ENCODE measurements at places on chromosomes 2 and 18.

DNA sequence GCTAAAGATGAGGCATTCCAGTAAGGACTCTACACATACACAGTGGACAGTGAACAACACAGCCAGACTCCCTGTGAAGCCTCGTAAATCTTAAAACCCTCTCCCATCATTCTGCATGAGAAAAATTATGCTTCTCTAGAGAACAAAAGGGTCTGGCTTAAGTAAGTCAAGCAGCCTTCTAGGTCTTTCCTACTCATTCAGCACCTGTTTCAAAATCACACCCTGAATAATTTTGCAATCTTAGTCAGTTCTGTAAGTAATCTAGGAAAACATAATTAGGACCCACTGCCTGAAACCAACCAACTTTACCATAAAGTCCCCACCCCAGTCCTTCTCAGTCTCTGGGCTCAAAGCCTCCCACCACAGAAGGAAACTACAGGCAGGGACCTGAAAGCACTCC lies 19.7 kb downstream of the IAH1 start:
- DNase-seq: no peak

DNA sequence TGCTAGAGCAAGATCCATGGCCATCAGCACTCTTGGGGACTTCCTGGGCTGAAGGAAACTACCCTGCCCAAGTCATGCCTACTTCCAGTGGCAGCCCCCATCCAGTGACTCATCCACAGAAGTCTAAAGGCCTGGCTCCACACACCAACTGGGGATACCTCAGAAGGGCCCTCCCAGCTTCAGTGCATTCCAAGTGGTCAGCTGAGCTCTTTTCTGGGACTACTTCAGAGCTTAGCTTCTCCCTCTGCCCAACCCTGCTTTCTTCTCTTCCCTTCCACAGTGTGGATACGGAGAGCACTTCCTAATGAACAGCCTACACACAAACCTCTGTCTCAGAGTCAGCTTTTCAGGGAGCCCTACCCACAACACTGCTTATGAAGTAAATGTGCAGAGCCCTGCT lies 66.5 kb downstream of the CLHC1 start:
- DNase-seq: no peak

DNA sequence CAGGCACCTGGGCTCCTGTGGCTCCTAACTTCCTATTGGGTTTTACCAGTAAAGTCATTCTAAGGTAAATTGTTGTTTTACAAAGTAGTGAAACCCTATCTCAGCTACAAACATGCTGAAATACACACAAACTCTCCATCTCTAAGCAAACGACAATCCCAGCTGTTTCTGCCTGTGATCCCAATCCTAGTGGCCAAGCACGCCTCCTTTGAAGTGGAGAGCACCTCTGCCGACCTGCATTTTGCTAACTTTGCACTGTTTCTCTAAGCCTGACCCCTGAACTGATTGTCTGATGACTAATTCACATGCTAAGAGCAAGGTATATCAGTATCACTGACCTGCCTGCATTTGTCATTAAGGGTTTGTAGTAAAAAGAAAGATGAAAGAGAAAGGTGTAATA lies 124.3 kb downstream of the PAX3 start:
- no peak for DNase-seq

DNA sequence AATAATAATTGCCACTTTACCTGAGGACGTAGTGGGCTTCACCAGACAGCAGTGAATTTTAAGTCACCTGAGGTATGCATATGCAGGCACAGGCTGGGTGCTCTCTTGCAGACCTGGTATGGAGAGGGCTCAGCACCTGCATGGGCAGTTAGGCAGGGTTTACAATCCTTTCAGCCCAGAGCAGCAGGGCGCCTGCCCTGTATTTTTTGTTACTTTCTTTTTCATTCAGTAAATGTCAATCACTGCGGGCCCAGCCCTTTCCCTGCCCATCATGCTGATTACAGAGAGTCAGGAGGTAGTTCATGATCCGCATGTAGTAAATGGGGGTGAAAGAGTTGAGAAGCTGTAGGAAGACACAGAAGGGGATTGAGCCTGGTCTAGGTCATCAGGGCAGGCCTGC lies 147.0 kb upstream of the ALPP start:
- DNase-seq: no peak

DNA sequence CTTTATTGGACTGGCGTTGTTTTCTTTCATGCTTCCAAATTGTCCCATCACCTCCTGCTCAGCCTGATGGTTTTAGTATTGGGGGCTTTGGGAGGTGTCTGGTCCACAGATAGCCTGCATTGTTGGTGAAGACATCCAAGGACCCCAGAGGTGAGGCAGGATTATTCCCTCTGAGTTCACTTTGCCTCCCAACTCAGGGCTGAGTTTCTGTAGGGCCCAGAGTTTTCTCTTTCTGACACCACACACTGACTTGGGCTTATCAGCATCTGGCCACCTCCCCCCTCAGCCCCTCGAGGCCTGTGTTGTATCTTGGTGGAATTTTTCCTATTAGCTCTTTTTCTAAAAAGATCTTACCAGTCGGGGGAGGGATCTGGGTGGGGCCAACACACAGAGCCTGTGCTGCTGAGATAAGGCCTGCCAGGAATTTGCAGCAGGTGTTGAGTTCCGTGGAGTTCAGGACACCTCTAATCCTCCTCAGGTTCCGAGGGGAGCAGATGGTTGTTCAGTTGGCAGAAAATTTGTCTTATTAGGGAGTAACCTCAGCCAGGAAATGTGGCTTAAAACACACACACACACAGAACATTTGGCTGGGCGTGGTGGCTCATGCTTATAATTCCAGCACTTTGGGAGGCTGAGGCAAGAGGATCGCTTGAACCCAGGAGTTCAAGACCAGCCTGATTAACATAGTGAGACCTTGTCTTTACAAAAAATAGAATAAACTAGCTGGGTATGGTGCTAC lies 7.3 kb downstream of the EMILIN2 start:
- DNase-seq: peak; percentile 57

DNA sequence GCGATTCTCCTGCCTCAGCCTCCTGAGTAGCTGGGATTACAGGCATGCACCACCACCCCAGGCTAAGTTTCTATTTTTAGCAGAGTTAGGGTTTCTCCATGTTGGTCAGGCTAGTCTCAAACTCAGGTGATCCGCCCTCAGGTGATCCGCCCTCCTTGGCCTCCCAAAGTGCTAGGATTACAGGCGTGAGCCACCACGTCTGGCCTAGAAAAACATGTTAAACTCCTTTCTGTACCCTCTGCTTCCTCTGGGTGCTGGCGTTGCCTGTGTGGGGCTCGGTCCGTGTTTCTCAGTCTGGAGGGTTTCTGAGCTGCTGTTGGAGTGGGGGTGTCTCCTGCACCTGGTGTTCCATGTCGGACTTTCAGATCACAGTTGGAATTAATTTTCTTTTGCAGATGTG lies 17.9 kb downstream of the LDLRAD4 start:
- DNase-seq: no peak

DNA sequence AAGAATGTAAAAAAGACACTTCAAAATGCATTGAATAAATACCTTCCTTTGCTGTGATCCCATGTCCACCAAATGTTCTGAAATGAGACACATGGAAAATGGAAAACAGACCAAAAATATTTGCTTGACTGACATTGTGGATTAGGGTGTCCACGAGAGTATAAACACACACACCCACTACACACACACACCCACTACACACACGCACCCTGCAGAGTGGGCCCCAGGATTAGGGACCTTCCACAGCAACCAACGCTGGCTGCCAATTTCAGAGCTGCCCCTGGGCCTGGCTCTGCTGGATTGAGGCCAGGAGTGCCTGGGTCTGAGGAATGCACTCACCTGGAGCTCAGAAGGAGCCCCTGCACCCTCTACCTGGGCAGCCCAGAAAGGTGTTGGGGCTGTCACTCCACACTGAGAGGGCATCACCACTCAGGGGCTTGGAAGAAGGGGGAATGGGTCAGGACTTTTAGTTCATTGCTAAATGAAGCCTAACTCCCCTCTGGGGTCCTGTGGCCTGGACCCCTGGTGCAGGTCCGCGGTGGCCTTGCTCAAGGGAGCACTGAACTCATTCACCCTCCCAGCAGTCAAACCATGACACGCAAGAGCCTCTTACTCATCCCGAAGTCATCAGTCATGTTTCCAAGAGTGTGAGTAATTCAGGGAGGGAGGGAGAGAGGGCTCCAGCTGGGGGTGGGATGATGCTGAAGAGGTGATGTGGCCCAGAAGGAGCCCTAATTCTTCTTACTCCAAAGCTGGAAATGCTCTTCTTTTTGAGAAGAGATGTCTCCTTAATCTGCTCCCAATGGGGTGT lies 50.2 kb upstream of the PLB1 start:
- DNase-seq: no peak

GRCh38 chr2:71865391-71865965 lies 282.2 kb downstream of the CYP26B1 start:
- no peak for DNase-seq

- DNase-seq: no peak
Observed at GRCh38 chr2:111035830-111036441, 84.8 kb upstream of the BCL2L11 start.

DNA sequence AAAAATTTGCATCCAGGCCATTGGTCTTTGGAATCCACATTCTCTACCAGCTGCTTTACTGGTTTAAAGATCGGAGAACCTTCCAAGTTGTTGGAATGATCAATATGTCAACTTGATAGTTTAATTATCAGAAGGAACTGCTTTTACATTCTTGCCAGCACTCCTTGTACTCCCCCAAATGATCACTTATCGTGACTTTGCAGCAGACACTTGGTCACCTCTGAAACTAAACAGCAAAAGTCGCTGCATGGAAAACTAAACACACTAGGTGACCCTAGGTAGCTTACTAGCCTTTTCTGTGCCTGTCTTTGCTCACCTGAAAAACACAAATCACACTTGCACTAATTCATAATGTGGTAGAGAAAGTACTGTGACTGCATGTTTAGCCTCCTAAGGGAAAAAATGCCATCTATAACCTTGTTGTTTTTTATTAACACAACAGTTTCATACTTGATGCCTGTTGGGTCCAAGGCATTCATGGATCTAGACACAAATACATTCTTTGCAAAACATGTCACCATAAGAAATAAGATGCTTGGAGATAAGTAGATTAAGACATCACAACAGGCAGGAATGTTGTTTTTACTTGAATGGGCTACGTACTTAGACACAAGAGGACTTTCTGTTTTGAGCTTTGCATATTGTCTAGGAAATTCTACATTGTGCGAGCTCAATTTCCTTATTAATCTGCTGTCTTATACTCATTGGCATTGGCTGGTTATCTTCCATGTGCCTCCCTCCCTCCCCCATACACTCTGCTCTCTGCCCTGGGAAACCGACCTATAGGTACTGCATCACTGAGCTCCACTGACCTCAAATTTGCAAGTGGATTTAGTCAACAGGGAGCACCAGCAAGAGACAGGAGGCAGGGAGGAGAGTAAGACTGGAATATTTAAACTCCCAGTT lies 219.1 kb upstream of the STK17B start:
- no peak for DNase-seq

- DNase-seq: no peak
Observed at GRCh38 chr2:167790781-167791450, 456.5 kb downstream of the STK39 start.

GRCh38 chr2:159797543-159798375 lies at the start of gene CD302:
Gene CD302, minus strand, starts transcription at chr2:159798208. Its CDS starts 10 bp downstream, at chr2:159798198.
- peak; percentile 83 for DNase-seq

GRCh38 chr2:58644451-58644850 lies 403.3 kb upstream of the FANCL start:
- DNase-seq: no peak

GRCh38 chr2:42547446-42548295 lies 20.8 kb upstream of the MTA3 start:
- DNase-seq: no peak

GRCh38 chr2:208531361-208531760 lies 124.8 kb downstream of the PTH2R start:
- DNase-seq: no peak

Data from muscle of leg (tissue), 16 donors.